ENCODE measurements at places on chromosomes 6 and 20.

- DNase-seq: no peak
Measured at GRCh38 chr6:30259140-30260035, 46.2 kb upstream of the TRIM26 start.

- DNase-seq: no peak
Measured at GRCh38 chr20:10670501-10671220, 3.1 kb downstream of the JAG1 start.

DNA sequence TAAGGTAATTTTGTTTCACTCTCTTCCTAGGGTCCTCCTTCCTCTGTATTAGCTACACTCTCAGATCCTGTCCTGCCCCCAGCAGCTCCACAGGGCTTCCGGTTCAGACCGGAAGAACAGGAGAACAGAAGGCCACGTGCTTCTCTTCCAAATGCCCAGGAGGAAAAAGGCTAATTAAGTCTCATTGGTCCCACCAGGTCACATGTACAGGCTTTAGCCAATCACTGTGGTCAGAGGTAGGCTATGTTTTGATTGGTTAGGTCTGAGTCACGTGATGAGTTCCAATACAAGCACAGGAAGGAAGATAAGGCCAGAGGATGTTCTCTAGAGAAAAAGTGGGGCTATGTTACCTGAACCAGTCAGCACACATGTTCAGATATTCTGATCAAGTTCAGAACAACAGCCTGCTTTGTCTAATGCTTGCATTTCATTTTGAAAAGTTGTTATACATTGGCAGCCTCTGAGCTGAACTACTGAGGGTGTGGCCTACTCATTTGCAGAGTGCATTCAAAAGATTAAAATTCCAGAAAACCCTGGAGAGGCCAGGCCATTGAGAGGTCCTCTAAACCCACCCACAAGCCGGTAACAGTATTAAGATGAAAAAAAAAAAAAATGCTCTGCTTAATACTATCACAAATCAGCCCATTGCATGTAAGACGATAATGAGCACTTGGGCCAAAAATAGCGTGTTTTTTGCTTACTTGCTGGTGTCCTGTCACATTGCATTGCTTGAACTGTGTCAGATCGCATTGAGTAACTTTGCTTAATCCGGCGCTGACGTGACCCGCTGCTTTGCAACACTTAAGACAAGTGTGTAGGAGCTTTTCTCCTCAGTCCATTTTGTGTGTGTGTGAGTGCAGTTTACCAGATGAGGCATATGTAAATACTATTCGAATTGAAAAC lies 170.3 kb downstream of the TSHZ2 start:
- no peak for DNase-seq

- no peak for DNase-seq
Measured at GRCh38 chr6:67358241-67358640, 1276.8 kb upstream of the ADGRB3 start.

- DNase-seq: no peak
Measured at GRCh38 chr20:14700639-14700960, 363.2 kb upstream of the FLRT3 start.

- peak; percentile 61 for DNase-seq
Measured at GRCh38 chr6:53360093-53360912, 11.6 kb upstream of the ELOVL5 start.

GRCh38 chr20:22732751-22733150 lies 148.4 kb upstream of the FOXA2 start:
- no peak for DNase-seq

DNA sequence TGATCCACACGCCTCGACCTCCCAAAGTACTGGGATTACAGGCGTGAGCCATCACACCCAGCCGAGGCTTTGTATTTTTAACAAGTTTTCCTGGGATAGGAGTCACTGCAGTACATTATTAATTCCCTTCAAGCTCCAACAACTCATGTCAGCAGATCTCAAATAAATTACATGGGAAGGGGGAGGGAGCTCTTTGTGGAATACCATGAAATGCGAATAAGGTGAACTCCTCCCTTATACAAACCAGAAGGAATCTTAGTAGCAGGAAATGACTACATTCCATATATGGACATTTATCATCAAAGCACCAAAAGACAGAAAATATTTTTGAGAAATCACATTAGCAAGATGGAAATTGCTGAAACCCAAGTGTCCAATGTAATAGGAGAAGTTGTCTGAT lies 2.9 kb downstream of the GSS start:
- DNase-seq: no peak

- no peak for DNase-seq
Measured at GRCh38 chr6:14549871-14550270, 432.3 kb downstream of the CD83 start.

DNA sequence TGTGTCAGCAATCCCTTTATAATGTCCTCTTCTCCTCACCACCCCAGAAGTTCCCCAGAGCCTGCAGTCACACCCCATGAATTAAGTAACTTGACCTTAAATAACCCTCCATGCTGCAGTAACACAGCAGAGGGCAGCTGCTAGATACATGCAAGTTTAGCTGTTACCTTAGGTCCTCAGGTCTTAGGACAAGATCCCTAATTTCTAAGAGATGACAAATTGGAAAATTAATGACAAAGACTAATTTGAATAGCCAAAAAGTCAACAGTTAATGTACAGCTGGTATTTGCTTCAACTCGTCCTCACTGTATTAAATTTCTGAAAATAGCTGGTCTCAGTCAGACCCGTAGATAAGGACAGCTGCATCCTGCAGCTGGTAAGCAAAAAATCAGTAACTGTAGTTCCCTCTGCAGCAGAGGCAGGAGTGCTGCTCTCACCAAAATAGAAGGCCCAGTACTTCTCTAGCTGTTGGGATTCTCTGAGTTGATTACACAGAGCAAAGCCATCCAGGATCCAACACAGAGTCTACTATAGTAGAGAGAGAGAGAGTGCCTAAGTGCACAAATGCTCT lies 62.4 kb downstream of the TNFRSF21 start:
- DNase-seq: peak; percentile 93

DNA sequence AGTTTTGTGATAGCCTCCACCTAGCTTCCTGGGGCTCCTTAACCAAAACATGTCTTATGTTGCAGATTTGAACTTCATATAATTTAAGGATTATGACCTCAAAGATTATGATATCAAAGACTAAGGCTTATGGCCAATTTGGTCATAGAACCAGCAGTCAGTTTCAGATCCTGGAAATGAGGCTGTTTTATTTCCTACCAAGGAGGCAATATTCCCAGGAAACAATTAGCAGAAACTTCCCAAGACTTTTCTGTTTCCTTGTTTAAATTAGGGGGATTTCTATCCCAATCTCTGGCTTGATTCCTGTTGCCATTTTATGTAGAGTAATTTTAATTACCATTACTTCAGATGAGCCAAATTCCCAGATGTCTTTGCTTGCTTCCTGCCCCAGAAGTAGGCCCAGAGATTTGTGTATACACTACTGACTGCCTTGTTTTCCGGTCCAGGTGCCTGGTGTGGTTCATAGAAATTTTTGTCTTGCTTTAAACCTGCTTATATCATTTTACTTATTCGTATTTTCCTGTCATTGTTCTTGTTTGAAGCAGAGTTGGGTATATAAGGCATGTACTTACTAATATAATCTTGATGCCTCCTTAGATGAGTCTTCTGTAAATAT lies 119.2 kb upstream of the TMEM170B start:
- DNase-seq: no peak

GRCh38 chr6:95686272-95686671 lies 108.9 kb downstream of the MANEA start:
- DNase-seq: no peak

DNA sequence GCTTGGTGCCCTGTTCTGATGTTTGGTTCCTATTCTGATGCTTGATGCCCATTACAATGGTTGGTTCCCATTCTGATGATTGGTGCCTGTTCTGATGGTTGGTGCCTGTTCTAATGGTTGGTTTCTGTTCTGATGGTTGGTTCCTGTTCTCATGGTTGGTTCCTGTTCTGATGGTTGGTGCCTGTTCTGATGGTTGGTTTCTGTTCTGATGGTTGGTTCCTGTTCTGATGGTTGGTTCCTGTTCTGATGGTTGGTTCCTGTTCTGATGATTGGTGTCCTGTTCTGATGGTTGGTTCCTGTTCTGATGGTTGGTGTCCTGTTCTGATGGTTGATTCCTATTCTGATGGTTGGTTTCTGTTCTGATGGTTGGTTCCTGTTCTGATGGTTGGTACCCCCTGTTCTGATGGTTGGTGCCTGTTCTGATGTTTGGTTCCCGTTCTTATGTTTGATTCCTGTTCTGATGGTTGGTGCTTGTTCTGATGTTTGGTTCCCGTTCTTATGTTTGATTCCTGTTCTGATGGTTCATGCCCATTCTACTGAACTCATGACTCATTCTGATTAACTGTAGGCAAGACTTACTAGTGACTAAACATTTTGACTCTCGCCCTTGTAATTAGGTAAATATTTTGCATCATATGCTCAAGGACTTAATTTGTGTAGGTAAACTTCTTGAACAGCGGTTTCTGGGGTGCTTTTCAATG lies 146.2 kb downstream of the DLL1 start:
- no peak for DNase-seq

DNA sequence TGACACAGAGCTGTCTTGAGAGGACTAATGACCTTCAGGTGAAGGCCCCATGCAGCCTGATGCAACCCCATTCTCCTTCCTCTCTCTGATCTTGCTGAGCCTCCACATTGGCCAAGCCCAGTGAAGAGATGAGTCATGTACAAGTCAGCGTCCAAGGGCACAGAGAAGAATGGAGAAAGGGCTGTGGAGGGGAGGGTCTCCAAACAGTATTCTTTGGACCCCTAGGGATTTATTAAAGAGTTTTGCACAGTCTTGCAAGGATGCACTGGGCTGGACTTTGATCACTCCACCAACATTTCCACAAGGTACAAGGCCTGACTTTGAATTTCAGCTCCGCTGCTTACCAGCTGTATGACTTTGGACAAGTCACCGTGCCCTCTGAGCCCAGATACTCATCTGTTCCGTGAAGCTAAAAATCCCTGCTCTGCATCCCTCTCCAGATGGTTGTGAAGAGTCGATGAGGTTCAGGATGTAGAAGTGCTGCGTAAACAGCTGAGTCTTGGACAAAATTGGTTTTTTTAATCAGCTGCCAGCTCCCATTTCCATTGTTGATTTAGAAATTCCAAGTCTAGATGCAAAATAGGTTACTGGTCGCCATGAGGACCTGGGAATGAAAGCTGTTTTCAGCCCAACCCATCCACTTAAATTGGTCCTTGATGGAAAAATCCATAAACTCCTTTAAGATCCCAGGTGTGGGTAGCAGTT lies 14.1 kb upstream of the KCNG1 start:
- DNase-seq: no peak

GRCh38 chr6:10894958-10895357 lies 8.1 kb downstream of the SYCP2L start:
- no peak for DNase-seq

- no peak for DNase-seq
Measured at GRCh38 chr6:46044881-46045617, 29.4 kb upstream of the CLIC5 start.

- no peak for DNase-seq
Measured at GRCh38 chr6:136059308-136059707, 190.8 kb downstream of the MTFR2 start.

GRCh38 chr6:10424040-10424439 lies 9.2 kb upstream of the TFAP2A start:
- DNase-seq: no peak

GRCh38 chr6:158219228-158219627 lies 51.1 kb downstream of the GTF2H5 start:
- no peak for DNase-seq

GRCh38 chr6:75657327-75657726 lies 55.6 kb downstream of the SENP6 start:
- no peak for DNase-seq

DNA sequence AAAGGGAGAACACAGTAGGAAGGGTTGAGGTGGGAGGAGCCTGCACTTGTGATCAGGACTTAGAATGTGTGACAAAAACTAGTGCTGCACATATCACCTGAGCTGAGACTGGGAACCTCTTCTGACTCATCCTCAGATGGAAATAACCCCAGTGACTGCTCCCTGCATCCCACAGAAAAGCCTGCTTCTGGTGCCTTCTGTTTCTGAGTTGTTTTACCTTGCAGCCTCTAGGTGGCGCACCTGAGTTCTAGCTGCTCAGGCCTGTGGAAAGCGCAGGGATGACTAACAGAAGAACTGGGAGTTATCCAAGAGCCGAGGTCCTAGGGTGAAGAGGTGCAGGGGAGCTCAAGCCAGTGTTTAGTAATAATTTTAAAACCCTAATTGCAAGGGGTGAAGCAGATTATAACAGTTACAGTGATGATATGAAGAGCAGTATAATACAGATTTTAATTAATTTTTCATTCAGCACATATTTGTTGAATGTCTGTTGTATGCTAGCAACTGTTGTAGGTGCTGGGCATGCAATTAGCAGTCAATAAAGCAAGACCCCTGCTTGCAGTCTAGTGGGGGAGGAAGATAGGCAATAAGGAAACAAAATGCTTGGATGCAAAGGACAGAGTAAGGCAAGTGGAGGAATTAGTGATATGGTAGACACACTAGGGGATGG lies 302.5 kb downstream of the DHX35 start:
- peak; percentile 55 for DNase-seq

GRCh38 chr6:165571721-165572132 lies 91.3 kb downstream of the PDE10A start:
- DNase-seq: no peak

GRCh38 chr6:14321992-14322772 lies 204.6 kb downstream of the CD83 start:
- no peak for DNase-seq

- no peak for DNase-seq
Measured at GRCh38 chr20:13813910-13814309, 29.1 kb downstream of the NDUFAF5 start.

DNA sequence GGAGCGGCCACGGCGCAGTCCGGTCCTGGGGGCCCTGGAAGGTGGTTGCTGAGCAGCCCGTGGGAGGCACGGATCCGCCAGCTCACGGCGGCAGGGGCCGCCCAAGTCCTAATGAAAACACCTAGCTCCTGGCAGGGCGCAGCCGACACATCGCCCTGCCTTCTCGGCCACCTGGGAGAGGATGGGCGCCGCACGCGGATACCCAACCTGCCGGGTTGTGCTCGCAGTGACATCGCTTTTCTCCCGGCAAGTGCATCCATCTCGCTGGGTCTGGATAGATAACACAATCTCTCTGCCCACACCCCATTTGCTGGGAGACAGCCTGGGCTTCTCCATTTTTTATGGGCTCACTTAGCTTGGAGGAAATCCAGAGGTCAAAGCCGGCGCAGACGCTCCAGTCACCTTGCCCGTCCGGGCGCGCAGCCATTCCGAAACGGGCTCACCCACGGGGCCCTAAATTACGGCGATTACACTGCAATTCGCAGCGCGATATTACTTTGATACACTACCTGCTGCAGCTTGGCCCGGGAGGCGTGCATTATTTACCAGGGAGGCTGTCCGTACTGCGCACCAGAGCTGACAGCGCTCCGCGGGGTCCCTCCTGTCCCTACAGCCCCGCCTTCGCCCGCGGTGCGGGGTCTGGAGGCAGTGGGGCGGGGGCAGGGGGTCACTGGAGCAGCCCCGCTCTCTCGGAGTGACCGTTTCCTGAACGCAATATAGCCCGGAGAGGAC lies 36.2 kb upstream of the CCDC167 start:
- DNase-seq: no peak
